ENCODE measurements at places on chromosomes 1 and 21. TPM values are rescaled to one million over a fixed set of nuclear protein-coding genes. Genes with fewer than 3 reads are reported as not detected.

- peak overlapping the region; percentile 42 for H3K27ac ChIP-seq
- H3K4me3 ChIP-seq, result no peak overlapping the region
- no peaks in the 10 kb centered on the region for H3K27me3 ChIP-seq
- no peak for DNase-seq
Measured at GRCh38 chr1:61757950-61758349, 15.7 kb downstream of the PATJ start.

- peak overlapping the region; percentile 50 for H3K4me3 ChIP-seq
- H3K4me1 ChIP-seq, result peaks cover 21% of the 10 kb centered on the region
- no peak overlapping the region for H3K27ac ChIP-seq
- H3K27me3 ChIP-seq, result no peaks in the 10 kb centered on the region
- DNase-seq, result peak; percentile 76
Measured at GRCh38 chr21:32645261-32646182, 33.3 kb upstream of the CFAP298 start.

DNA sequence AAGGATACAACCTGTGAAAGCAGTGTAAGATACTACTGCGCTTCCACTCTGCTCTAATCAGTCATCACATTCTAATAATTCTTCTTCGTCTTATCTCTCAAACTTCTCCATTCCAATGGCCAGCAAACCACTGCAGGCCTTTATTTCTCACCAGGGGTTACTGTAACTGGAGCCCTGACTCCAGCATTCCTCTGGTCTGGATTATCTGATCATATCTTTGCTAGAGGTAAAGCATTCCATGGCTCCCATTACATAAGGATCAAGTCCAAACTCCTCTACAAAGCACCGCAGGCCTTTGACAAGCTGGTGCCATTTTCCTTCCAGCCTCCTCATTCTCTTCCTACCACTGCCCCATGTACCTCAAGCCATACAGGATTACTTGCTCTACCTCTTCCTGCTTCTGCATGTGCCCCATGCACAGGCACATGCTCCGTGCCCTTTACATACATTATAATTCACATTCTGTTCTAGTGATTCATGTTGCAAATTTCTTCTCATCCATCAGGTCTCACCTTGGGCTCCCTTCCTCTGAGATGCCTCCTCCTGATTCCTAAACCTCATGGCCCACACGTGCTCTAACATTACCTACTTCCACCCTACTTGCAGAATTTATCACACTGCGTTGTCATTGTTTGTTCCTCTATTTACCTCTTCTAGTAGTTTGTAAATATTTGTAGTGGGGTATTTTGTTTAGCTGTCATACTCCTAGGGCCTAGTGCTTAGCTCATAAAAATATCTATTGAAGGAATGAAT is 9.3 kb upstream of the SERBP1 start:
- DNase-seq, result no peak
- H3K4me1 ChIP-seq, result no peaks in the 10 kb centered on the region
- H3K36me3 ChIP-seq, result no peaks in the 10 kb centered on the region
- no peak overlapping the region for H3K27ac ChIP-seq
- H3K4me3 ChIP-seq, result no peak overlapping the region

DNA sequence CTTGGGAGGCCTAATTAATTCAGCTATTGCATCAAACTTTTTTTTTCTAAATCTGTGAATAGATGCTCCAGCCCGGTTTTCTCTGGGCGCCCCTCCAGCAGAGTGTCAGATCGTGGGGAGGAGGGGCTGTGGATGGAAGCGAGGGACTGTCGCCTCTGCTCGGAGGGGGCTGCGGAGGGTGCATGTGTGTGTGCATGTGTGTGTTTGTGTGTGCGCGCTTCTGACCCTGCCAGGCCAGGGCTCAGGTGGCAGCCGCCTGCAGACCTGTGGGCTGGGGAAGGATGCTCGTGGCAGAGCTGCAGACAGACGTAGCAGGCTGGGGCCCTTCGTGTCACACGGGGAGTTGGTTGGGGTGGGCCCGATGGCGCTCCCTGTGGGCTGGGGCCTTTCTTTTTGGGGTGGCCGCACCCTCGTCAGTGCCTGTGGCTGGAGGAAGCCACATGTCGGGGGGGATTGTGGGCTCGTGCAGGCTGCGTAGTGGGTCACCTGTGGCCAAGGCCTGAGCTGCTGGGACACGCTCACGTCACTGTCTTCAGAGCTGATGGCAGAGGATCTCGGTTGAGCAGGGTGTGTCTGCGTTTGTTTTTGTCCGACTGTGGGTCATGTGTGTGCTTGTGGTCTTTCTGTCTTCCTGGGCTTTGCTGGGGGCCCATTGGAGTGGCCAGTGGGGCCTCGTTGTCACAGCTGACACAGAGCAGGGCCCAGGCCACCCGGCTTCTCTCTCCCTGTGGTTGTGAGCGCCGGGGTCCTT is 2.8 kb downstream of the SKI start:
- no peaks in the 10 kb centered on the region for H3K36me3 ChIP-seq
- H3K27ac ChIP-seq, result no peak overlapping the region
- peak overlapping the region; percentile 85 for H3K4me3 ChIP-seq
- peaks cover 39% of the 10 kb centered on the region for H3K4me1 ChIP-seq
- H3K27me3 ChIP-seq, result no peaks in the 10 kb centered on the region

GRCh38 chr1:53896635-53897229 is 2.7 kb downstream of the DIO1 start:
- H3K27me3 ChIP-seq, result no peaks in the 10 kb centered on the region
- no peak overlapping the region for H3K4me3 ChIP-seq
- H3K27ac ChIP-seq, result no peak overlapping the region
- H3K4me1 ChIP-seq, result no peaks in the 10 kb centered on the region

DNA sequence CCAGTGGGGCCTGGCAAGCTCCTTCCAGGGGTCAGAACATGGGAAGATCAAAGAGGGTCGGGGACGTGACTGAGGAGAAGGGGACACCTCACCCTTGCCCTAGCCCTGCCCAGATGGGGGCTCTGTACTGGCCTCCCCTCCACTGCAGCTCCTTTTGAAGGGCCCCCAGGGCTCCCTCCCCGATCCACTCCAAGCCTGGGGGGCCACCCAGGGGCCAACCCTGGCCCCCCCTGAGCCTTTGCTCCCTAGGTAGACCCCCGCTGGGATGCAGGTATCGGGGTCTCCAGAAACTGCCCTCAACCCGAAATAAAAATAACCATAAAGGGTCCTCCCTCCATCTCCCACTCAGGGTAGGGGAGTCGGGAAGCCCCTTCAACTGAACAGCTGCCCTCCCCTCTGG is 37.4 kb upstream of the FAM131C start:
- H3K4me3 ChIP-seq, result no peak overlapping the region
- no peaks in the 10 kb centered on the region for H3K36me3 ChIP-seq
- H3K27ac ChIP-seq, result no peak overlapping the region
- H3K4me1 ChIP-seq, result peaks cover 21% of the 10 kb centered on the region

DNA sequence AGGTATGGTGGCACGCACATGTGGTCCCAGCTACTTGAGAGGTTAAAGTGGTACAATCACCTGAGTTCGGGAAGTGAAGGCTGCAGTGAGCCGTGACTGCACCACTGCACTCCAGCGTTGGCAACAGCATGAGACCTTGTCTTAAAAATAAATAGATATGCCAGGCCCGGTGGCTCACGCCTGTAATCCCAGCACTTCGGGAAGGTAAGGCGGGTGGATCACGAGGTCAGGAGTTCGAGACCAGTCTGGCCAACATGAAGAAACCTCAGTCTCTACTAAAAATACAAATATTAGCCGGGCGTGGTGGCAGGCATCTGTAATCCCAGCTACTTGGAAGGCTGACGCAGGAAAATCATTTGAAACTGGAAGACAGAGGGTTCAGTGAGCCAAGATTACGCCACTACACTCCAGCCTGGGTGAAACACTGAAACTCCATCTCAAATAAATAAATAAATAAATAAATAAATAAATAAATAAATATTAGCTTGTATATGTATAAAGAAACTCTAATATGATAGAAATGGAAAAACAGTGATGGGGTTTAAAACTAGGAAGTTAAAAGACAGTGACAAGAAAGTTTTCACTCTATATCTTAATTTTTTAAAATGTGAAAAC is 18.8 kb downstream of the GATAD2B start:
- no peak overlapping the region for H3K27ac ChIP-seq
- no peak for DNase-seq
- H3K27me3 ChIP-seq, result no peaks in the 10 kb centered on the region
- H3K4me3 ChIP-seq, result no peak overlapping the region
- no peaks in the 10 kb centered on the region for H3K4me1 ChIP-seq
- no peaks in the 10 kb centered on the region for H3K36me3 ChIP-seq

DNA sequence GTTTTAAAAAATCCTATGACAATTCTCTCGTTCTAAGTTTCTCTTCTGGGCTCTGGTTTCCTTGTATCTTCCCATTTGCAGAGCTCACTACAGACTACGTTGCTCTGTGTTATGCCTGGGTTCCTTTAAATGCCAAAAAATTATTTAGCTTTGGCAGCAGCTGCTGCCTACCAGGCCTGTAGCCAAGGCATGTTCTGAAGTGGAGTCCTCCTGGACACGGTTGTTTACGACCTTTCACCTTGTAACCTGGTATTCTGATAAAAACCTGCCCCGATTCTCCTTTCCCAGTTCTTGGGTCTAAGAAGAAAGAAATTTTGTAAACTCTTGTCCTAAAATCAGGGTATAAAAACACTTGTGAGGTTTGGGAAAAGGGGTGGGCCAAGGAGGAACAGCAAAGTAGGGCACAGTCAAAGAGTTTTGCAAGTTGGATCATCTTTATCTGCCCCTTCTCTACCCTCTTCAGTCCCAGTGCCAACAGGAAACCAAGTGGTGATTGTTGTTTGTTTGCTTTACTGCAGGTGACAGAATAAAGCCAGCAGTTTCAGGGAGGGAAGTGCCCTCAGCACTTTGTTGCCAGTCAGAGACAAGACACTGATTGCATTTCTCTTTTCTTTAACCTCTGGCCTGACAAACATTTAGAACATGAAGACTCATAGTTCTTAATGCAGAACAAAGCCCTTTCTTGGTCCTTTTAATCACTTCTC is 3.1 kb upstream of the TXNIP start:
- H3K27ac ChIP-seq, result 0 out of 2 replicates have a peak overlapping the region, but pooled peaks have one; percentile 82
- no peak overlapping the region for H3K4me3 ChIP-seq
- peaks cover 39% of the 10 kb centered on the region for H3K4me1 ChIP-seq
- no peaks in the 10 kb centered on the region for H3K36me3 ChIP-seq
- DNase-seq, result no peak

DNA sequence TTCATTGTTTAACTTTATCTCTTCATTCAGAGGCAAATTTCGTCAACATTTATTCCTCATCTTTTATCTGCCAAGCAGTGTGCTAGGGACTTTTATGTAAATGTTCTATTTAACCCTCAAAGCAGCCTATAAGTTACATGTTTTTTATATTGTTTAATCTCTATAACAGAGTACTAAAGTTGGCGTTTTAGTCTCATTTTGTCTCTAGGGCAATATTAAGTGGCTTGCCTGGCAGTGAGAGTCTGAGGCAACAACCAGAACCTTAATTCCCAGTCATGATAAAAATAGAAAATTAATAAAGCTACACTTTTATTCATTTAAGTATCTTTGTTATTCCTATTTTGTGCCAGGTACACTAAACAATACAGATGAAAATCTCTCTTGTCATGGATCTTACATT is 994.3 kb upstream of the ADGRL2 start:
- no peaks in the 10 kb centered on the region for H3K36me3 ChIP-seq
- H3K4me3 ChIP-seq, result no peak overlapping the region
- H3K27ac ChIP-seq, result no peak overlapping the region
- H3K4me1 ChIP-seq, result no peaks in the 10 kb centered on the region

DNA sequence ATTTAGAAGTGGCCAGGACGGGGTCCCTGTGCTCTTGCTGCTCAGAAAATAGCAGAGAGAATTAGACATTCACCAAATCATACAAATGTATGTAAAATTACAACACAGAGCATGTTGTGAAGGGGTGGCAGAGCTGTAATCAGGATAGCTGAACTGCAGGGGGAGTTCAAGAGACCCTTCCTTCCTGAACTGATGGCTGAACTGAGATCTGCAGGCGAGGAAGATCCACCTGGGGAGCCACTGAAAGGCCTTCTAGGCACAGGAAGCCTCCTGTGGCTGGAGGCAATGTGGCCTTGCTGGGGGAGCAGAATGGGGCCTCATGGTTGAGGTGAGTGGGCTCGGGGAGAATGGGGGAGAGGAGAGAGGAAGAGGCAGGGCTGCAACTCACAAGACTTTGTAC is 216.5 kb downstream of the PRDM2 start:
- H3K27ac ChIP-seq, result no peak overlapping the region
- peak; percentile 24 for DNase-seq
- H3K4me3 ChIP-seq, result no peak overlapping the region
- no peaks in the 10 kb centered on the region for H3K27me3 ChIP-seq
- H3K4me1 ChIP-seq, result no peaks in the 10 kb centered on the region

- H3K4me1 ChIP-seq, result no peaks in the 10 kb centered on the region
- no peak overlapping the region for H3K27ac ChIP-seq
- no peak overlapping the region for H3K4me3 ChIP-seq
- H3K36me3 ChIP-seq, result no peaks in the 10 kb centered on the region
- no peak for DNase-seq
Measured at GRCh38 chr1:87560601-87561360, 232.1 kb downstream of the LMO4 start.

GRCh38 chr1:44784094-44785028 is 3.6 kb downstream of the BEST4 start:
- H3K4me1 ChIP-seq, result peaks cover 22% of the 10 kb centered on the region

GRCh38 chr1:25907601-25908000 is 1.4 kb upstream of the STMN1 start:
- peaks cover 14% of the 10 kb centered on the region for H3K36me3 ChIP-seq
- no peak for DNase-seq
- H3K4me1 ChIP-seq, result peaks cover 22% of the 10 kb centered on the region

GRCh38 chr1:11335417-11336056 is 62.5 kb downstream of the UBIAD1 start:
- H3K27me3 ChIP-seq, result no peaks in the 10 kb centered on the region
- H3K27ac ChIP-seq, result no peak overlapping the region
- DNase-seq, result no peak
- H3K36me3 ChIP-seq, result no peaks in the 10 kb centered on the region
- peaks cover 21% of the 10 kb centered on the region for H3K4me1 ChIP-seq

DNA sequence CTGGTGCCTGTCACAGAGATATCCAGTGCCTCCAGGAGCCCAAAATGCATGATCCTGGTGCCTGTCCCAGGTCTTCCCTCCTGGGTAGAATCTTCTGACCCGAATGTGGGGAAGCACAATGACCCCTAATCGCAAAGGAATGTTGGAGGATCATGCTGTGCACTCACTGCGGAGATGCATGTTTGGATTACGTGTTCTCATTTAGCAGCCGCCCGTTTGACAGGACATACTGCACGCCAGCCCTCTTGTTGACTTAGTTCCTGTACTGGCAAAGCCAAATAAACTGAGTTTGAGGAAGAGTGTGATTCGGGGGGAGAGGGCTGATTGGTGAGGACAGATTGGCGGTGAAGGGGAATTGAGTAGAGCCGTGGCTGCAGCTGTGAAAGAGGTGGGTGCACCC is 85.9 kb upstream of the SIM2 start:
- H3K4me1 ChIP-seq, result peaks cover 9% of the 10 kb centered on the region
- no peak overlapping the region for H3K27ac ChIP-seq
- H3K27me3 ChIP-seq, result no peaks in the 10 kb centered on the region
- no peak for DNase-seq

GRCh38 chr1:100941580-100942216 is 45.8 kb downstream of the SLC30A7 start:
- H3K4me3 ChIP-seq, result no peak overlapping the region
- DNase-seq, result no peak
- H3K36me3 ChIP-seq, result no peaks in the 10 kb centered on the region
- H3K27ac ChIP-seq, result no peak overlapping the region
- H3K27me3 ChIP-seq, result no peaks in the 10 kb centered on the region
- no peaks in the 10 kb centered on the region for H3K4me1 ChIP-seq

Gene AMY1C
- polyA plus RNA-seq, result not detected

Gene PTGS2
- 0.12 TPM for polyA plus RNA-seq

Gene SELL
- not detected for polyA plus RNA-seq

Gene GFI1
- polyA plus RNA-seq, result 0.12 TPM

Gene CD58
- polyA plus RNA-seq, result 12.5 TPM

Gene SAMD13
- polyA plus RNA-seq, result 2.5 TPM

Gene FNDC10
- polyA plus RNA-seq, result 7.7 TPM

Gene RGL1
- polyA plus RNA-seq, result 1.0 TPM

Gene C1orf226
- polyA plus RNA-seq, result 2.3 TPM

Gene CFHR2
- not detected for polyA plus RNA-seq
